AG08396 (cell line): ENCODE measurements at places on chromosomes 12 and 14.

GRCh38 chr12:128245905-128246304 lies 21.1 kb upstream of the TMEM132C start:
- no peak for DNase-seq

- no peak for DNase-seq
Observed at GRCh38 chr12:91185421-91185820, 2.8 kb upstream of the DCN start.

GRCh38 chr12:96227365-96228106 lies 33.4 kb downstream of the ELK3 start:
- DNase-seq = no peak

GRCh38 chr14:73293782-73294781 lies 56.8 kb downstream of the PAPLN start:
- DNase-seq = no peak

- no peak for DNase-seq
Observed at GRCh38 chr14:93940437-93940836, 13.3 kb downstream of the FAM181A start.

DNA sequence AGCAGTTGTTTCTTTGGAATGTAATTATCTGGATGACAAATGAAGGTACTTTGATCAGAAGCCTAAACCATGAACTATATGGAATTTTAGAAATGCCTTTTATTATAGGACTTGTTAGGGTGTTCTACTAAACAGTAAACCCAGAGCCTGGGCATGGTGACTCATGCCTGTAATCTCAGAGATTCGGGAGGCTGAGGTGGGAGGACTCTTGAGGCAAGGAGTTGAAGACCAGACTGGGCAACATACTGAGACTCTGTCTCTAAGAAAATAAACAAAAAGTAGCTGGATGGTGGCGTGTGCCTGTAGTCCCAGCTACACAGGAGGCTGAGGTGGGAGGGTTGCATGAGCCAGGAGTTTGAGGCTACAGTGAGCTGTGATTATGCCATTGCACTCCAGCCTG lies 23.9 kb downstream of the PALS1 start:
- no peak for DNase-seq

- no peak for DNase-seq
Observed at GRCh38 chr12:19437996-19438395, 1.3 kb upstream of the AEBP2 start.

GRCh38 chr12:51980051-51980808 lies 26.5 kb upstream of the TAMALIN start:
- peak; percentile 88 for DNase-seq

GRCh38 chr14:95522556-95522955 lies 6.1 kb upstream of the SYNE3 start:
- DNase-seq = no peak

DNA sequence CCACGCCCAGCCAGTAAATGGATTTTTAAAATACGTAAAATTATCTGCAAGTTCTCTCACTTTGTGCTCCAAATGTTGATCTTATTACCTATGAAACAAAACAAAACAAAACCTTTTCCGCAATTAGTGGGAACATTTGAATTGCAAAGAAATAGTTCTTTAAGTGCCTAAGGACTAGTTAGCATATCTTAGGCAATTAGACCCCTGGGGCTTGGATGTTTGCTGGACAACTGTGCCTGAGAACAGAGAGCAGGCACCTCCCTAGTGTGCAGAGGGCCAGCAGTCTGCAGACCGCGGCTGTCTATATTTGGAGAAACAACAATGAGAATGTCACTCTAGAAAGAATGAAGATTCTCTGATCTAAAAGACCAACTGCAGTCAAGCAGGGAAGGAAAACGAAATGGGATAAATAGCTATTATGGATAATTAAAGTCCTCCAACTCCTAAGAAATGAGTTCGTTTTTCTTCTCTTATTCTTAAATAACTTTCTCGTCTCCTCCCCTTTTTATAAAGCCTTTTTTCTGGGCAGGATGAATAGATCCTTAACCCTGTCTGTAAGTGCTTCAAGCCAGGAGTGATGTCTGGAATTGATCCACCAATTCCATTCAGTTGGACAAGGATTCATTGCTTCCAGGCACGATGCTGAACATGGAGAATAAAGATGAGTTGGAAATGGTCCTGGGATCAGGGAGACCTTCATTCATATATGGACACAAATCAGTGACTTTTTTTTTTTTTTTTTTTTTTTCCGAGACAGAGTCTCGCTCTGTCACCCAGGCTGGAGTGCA lies 16.2 kb downstream of the SLC17A8 start:
- DNase-seq = no peak
